ENCODE measurements at places on chromosomes 11 and 22.

- no peak for DNase-seq
Observed at GRCh38 chr22:46522797-46523196, 14.6 kb downstream of the CELSR1 start.

GRCh38 chr22:49713003-49713402 is 114.7 kb downstream of the BRD1 start:
- no peak for DNase-seq

- DNase-seq = no peak
Observed at GRCh38 chr11:34481307-34481706, 32.3 kb downstream of the ELF5 start.

GRCh38 chr11:11620173-11620920 is 1.5 kb downstream of the GALNT18 start:
- DNase-seq = no peak

GRCh38 chr22:48309836-48310235 is 1517.8 kb downstream of the BRD1 start:
- DNase-seq = no peak

All from stimulated activated CD8-positive, alpha-beta memory T cell treated with anti-CD3 and anti-CD28 coated beads, Interleukin-12 subunit alpha, Interleukin-12 subunit beta, amount 100 ng/mL, for 4 hours (primary cell).